B cell (primary cell): ENCODE measurements at places on chromosomes 2 and 18. TPM values are rescaled to one million over a fixed set of nuclear protein-coding genes. Genes with fewer than 3 reads are reported as not detected.

FEV gene
- not detected in 2 replicates for polyA plus RNA-seq

ANKRD62 gene
- not detected in 2 replicates for polyA plus RNA-seq

PCARE gene
- polyA plus RNA-seq: not detected in 2 replicates

RUFY4 gene
- polyA plus RNA-seq: 0.17 and 0.34 TPM in 2 replicates
